ENCODE measurements at places on chromosomes 16 and 17.
A peak's percentile ranks its signal among the peaks of the same experiment; 100 is the strongest.

GRCh38 chr17:42819939-42820535, 4.0 kb downstream of the BECN1 start:
- DNase-seq = peak; percentile 42

DNA sequence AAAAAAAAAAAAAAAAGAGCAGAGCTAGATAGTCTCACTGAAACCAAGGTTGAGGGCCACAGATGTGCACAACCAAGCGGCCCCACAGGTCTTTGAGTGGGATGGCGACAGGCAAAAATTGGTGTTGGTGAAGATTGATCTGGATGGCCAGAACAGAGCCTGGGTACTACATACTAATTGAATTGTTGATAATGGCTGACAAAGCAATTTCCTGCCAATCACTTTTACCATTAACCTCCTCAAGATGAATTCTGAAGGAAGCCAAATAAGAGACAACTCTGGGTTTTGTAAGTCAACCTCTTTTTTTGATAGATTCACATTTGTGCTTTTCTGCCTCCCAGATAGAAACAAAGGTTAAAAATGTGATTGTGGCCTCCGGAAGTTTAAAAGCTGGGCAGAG, 19.4 kb upstream of the HS3ST3B1 start:
- DNase-seq = no peak

GRCh38 chr17:78717431-78717980, 64.6 kb downstream of the CYTH1 start:
- DNase-seq = no peak

GRCh38 chr17:18015593-18015992, 23.4 kb downstream of the ATPAF2 start:
- no peak for DNase-seq

GRCh38 chr17:73203788-73204479, 11.1 kb downstream of the COG1 start:
- DNase-seq = no peak

DNA sequence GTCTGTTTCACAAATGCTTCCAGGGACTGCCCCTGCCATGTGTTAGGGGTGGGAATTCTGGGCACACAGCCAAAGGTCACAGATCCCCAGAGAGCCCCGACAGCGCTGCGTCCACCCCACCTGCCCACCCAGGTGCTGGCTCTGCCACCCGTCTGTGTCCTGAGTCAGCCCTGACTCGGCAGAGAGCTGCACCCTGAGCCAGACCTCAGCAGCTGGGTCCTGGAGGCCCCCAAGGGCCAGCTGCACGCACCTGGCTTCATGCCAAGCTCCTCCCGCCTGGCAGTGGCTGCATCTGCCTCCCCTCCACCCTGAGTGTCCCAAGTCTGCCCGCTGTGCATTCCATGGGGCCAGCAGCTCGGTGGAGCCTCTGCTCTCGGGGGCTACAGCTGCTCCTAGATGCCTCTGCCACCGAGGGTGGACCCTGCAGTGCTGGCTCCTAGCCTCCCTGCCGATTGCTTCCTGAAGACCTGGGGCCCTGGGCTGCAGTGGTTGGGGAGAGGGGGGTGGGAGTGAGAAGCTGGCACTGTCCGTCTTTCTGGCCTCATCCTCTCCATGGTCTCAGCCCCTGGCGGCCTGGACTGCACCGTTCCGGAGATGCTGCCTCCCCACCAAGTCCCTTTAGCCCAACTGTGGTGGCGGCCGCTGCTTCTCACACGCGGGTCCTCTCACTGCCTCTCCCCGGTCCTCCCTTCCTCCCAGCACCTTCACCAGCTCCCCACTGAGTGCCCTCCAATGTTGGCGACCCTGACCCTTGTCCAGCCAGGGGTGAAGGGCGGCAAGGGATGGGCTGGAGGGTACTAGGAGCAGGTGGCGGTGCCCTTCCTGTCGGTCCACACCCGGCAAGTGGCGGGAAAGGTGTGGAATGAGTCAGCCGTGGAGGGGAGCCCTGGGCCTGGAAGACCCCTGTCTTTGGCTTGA, 3.0 kb downstream of the SECTM1 start:
- no peak for DNase-seq

GRCh38 chr17:48584223-48584741, 5.8 kb downstream of the HOXB3 start:
- no peak for DNase-seq

DNA sequence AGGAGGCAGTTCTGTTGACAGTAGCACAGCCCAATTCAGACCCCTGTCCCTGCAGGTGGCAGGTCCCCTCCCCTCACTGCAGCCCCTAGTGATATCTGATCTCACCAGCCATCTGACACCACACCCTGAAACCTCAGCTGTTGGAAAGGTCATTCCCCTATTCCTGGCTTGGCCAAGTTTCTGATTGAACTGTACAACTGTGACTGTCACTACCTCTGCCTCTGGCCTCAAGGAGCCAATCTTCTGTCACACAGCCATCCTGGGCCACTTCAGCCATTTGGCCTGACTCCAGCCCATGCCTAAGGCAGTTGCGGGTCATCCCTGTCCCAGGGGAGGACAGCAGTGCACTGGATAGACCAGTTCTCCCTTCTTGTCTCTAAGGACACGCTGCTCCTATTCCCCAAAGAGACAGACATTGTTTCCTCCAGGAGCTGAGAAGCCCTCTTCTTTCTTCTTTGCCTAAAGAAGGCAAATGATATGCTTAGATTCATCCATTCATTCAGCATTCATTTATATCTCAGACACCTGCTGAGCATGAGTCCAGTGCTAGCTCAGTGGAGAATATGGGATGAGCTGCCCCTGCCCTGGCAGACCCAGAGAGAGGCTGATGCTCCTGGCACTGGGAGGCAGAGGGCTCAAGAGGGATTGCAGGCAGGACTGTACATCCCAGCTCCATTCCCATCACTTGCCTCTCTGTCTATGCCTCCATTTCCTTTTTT, 4.6 kb upstream of the ALDOA start:
- no peak for DNase-seq

GRCh38 chr16:23905027-23905426, 69.2 kb downstream of the PRKCB start:
- no peak for DNase-seq

DNA sequence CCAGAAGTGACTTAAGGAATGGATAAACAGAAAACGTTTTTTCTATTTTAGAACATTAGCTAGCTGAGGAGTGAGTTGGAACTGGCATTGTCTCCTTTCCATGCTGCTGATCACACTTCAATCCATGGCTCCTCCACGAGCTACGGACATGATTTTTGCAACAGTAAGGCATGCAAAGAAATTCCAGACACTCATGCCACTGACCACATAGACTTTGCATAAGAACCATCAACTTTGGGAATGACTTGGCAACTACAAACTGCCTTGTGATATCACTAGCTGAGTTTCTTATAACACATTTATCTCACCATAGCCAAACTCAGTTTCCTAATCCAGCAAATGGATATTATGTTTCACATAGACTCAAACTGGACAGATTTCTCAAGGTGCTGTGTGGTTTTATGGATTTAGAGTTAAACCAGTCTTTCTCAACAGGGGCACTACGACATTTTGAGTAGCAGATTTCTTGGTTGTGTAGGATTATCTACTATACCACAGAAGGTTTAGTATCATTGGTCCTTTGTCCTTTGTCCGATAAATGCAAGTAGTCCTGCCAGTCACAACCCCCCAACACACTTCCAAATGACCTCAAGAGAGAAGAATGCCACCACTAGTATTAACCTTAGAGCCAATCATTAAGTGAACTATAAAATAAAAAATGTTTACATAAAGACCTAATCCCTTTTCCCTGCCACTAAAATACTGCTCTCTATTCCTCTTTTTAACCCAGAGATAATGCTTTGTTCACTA, 48.3 kb upstream of the C17orf78 start:
- DNase-seq = no peak

GRCh38 chr17:50147841-50148225, 2.6 kb downstream of the PPP1R9B start:
- DNase-seq = no peak

DNA sequence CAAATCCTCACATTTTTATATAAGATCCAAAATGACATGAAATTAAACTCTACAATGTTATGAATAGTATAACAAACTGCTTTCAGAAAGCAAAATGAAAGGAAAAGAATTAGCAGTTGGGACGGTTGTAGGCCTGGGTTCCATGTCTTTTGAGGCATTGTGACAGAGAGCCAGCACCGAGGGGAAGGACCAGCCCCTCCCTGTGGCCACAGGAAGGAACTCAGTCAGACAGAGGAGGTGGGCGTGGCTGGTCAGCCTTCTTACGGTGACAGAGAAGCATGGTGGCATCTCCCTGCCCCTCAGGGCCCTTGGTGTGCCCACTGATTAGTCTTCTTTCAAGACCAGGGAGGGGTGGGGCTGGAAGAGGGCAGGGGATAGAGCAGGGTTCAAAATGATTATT, 5.7 kb downstream of the ZNF319 start:
- DNase-seq = no peak

DNA sequence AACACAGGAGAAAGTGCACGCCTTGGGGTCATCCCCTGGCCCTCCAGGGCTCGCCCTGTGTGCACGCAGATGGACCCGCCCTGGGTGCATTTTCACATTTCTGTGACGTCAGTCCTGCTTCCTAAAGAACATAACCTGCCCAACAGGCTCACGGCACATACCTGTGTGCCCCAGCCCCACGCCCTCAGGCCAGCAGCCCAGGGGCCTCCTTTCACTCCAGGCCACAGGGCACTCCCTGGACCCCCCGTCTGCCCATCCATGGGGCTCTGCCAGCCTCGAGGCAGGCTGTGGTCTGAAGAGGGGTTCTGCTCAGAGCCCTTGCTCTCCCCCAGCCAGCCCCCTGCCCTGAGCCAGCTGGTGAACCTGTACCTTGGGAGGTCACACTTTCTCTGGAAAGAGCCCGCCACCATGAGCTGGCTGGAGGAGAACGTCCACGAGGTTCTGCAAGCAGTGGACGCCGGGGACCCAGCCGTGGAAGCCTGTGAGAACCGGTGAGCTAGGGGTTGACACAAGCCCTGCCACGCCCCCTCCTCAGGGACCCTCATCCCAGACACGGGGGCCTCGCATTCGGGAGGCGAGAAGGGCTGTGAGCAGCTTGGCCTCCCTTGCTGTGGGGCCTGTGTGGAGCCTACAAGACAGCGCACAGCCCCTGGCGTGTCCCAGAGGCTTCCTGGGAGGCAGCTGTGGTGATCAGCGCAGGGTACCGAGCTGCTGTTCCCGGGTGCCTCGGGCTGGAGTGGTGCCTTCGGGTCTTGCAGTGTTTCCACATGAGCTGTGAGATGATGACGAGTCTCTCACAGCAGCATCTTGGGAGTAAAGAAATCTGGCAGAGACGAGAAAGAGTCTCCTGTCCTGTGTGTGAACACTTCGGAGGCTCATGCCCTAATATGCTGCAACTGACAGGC, 13.8 kb upstream of the MC1R start:
- no peak for DNase-seq

DNA sequence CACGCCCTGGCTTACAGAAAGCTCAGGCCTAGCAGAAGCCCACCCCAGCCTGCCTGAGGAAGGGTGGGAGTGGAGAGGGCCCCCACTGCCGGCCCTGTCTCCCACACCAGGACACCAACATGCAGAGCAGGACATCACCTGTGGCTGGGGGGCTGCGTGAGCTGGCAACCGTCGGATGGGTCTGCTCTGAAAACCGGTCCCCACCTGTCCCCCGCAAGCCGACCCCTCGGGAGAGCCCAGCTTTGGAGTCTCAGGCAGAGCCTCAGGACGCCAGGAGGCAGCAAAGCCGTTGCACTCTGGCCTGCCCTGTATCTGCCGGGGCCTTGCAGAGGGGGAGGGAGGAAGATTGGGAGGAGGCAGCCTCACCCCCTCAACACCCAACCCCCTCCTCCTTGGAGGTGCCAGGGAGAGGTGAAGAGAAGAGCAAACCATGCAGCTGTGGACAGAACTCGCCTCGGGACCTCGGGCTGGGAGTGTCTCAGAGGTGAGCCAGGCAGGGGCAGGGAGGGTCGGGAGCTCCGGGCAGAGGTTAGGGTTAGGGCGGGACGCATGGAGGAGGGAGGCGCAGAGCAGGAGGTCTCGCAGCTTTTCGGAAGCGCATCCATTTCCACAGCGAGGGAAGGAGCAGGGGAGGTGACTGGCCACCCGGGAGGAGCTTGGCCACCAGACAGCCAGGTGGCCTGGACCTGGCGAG, 30.4 kb upstream of the ZC3H18 start:
- no peak for DNase-seq

DNA sequence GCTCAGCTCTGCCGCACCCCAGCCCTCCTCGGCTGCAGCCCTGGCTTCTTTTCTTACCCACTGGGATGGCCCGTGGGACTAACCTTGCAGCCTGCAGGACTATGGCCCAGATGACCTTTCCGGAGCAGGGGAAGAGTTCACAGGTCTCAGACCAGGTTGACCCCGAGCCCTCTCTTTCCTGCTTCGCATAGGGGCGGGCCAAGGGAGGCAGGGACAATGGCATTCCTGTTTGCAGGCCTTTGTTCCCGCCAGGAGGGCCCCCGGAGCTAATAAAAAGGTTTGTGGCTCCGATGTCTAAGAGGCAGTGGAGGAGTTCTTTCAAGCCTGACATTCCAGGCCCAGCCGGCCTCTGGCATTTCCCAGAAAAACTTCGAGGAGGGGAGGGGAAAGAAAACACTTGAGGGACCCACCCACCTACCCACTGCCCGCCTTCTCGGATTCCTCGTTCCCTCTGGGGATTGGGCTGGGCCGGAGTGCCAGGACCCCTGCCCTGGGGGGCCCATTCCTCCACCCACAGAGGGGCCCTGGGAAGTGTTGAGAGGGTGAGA, 5.8 kb upstream of the SOCS3 start:
- DNase-seq = no peak

DNA sequence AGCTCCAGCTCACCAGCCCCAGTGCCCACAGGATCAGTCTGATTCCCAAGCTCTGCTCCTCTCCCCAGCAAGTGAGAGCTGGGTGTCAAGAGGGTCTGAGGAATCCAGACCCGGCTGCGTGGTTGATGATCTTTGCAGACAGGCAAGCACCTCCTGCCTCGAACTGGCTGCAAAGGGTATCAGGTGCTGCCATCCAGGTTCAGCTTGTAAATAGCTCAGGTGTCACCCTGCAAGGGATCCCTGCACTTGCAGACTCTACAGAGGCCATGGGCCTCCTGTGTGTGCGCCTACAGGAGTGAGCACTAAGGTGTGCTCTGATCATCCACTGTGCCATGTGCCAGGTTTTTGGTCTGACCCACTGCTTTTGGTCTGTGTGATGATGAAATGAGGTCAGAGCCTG, 16.2 kb downstream of the DEXI start:
- DNase-seq = no peak

DNA sequence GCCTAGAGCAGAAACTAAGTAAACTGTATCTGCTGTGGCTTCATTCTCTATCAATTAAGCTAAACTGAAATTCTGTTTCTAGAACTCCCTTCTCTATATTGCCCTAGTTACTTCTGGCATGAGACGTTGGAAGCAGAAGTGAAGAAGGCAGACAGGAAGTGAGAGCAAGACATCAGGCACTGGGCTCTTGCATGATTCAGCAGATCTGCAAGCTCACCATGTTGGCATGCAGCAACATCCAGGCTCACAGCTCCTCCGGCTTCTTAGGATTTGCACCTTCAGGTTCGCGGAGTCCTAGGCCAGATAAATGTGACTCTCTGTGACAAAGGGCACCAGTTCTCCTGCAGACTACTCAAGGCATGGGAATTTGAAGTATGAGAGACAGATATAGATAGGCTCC, 148.3 kb downstream of the CDH8 start:
- no peak for DNase-seq
